Transverse colon (tissue), 4 donors: ENCODE measurements at places on chromosomes 6 and 20. TPM values are rescaled to one million over a fixed set of nuclear protein-coding genes. Genes with fewer than 3 reads are reported as not detected.

SLC26A8 gene
- not detected for total RNA-seq

GRCh38 chr20:51763965-51764602 is 4.1 kb downstream of the ATP9A start:
- H3K27ac ChIP-seq, result no peak overlapping the region
- no peaks in the 10 kb centered on the region for H3K36me3 ChIP-seq
- no peak for DNase-seq
- H3K4me1 ChIP-seq, result peaks cover 5% of the 10 kb centered on the region
- H3K4me3 ChIP-seq, result no peak overlapping the region

DNA sequence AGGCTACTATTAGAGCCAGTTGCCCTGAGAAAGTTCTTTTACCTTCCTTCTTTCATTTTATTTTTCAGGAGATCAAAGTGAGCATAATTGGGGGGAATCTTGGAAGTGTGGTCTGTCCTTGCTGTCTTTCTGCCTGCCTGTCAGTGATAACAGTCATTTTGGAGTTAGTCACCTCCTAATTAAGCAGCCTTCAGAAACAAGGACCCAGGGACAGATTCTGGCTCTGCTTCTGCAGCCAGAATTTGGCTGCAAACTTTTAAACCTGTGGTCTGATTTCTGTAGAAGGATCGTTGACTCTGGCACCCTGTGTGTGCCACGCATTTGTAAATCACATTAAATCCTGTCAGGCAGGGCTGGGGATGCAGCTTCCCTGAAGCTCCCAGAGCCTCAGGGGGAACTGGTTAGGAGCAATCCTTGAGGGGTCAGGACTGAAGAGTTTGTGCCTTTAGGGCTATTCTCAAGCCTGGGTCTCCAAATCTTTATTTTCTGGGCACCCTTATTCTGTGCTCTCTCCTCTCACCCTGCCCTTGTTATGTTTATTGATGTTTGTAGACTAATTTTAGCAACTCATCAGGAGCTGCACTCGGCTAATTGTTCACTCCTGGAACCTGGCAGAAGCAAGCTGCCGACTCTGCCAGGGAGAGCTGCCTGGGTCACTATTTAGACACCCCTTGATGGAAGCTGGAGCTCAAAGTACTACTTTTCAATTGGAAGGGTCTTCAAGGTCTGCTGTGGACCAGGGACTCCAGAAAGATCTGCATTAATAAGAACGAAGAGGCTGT is 6.8 kb downstream of the NOX3 start:
- no peaks in the 10 kb centered on the region for H3K36me3 ChIP-seq
- H3K27me3 ChIP-seq, result no peaks in the 10 kb centered on the region
- no peak for DNase-seq
- H3K4me1 ChIP-seq, result no peaks in the 10 kb centered on the region
- H3K27ac ChIP-seq, result no peak overlapping the region

TRIM40 gene
- total RNA-seq, result 2.5 TPM

DNA sequence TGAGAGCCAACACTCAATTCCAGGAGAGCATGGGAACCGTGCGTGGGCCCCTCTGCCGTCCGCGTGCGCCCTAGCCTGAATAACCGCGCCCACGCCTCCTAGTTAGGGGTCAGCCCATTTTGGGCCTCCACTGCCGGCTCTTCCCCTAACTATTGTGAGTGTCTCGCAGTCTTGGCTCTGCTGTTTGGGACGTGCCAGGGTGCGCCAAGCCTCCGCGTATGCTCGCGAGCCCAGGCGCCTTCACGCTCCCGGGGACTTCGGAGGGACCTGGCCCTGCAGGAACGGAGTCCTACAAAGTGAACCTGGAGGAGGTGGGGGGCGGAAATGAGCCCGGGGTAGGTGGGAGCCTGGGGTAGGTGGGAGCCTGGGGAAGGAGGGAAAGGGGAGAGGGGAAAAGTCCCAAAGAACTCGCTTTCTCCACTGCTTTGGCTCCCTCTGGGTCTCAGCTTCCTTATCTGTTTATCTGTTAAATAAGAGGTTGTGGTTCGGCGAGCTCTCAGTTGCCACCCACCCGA is 873 bp upstream of the GCM2 start:
- no peak overlapping the region for H3K4me3 ChIP-seq
- peaks cover 8% of the 10 kb centered on the region for H3K4me1 ChIP-seq
- H3K36me3 ChIP-seq, result no peaks in the 10 kb centered on the region
- H3K27ac ChIP-seq, result no peak overlapping the region
- peaks cover 73% of the 10 kb centered on the region for H3K27me3 ChIP-seq

GRCh38 chr20:55919319-55919718 is 86.0 kb downstream of the CBLN4 start:
- H3K27ac ChIP-seq, result no peak overlapping the region
- H3K36me3 ChIP-seq, result no peaks in the 10 kb centered on the region
- DNase-seq, result no peak
- no peak overlapping the region for H3K4me3 ChIP-seq
- no peaks in the 10 kb centered on the region for H3K27me3 ChIP-seq

DNAH8 gene
- not detected for total RNA-seq

WDR46 gene
- total RNA-seq, result 41.3 TPM

DNA sequence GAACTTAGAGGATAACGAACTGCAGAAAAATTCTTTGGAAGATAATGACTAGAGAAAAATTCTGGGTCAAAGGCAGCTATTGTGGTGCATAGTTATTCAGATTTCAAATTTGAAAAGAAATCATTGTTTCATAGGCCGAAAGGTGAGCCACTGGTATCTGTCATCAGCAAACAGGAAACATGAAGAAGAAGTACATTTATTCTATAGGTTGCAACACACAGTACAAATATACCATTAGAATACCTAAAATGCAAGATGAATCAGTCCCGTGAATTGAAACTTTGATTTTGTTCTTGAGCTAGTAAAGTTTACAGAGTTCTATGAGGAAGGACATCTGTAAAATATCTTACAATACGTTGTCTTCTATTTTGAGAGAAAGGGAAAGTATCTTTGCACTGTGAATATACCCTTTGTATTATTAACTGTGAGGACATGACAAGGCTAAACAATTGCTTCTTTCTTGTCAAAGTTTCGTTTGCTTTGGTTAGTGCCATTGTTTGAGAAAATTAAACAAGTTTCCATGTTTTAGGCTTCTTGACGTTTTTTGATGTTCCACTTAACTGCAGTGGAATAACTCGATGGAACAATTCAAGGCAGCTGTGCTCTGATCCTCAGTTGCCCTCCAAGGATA is 84.7 kb downstream of the HDGFL1 start:
- H3K4me3 ChIP-seq, result no peak overlapping the region
- no peak for DNase-seq
- H3K36me3 ChIP-seq, result no peaks in the 10 kb centered on the region
- H3K4me1 ChIP-seq, result no peaks in the 10 kb centered on the region

GRCh38 chr6:29830409-29830808 is 2.8 kb downstream of the HLA-G start:
- DNase-seq, result no peak
- no peak overlapping the region for H3K27ac ChIP-seq
- no peak overlapping the region for H3K4me3 ChIP-seq
- H3K27me3 ChIP-seq, result peaks cover 80% of the 10 kb centered on the region
- no peaks in the 10 kb centered on the region for H3K36me3 ChIP-seq

DNA sequence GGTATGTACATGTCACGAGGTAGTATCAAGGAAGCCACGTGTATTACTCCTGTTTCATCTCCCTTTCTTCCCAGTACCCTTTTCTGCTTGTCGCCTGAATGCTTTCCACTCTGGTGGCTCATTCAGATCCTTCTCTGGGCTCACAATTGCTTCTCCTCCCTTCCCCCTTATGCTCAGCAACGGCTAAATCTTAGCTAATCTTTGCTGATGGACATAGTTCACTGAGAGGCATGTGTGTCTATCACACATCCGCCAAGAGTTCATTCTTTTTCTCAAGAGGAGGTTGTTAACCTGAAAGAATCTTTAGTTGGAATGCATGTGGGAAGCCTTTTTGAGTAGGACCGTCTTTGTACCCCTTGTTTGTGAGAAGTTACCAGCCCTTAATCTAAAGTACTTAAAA is 25.8 kb upstream of the MROH8 start:
- DNase-seq, result no peak
- no peaks in the 10 kb centered on the region for H3K27me3 ChIP-seq
- no peak overlapping the region for H3K4me3 ChIP-seq
- no peaks in the 10 kb centered on the region for H3K4me1 ChIP-seq
- peaks cover 3% of the 10 kb centered on the region for H3K36me3 ChIP-seq

GRCh38 chr6:44538807-44539201 is 151.3 kb downstream of the CDC5L start:
- H3K4me1 ChIP-seq, result no peaks in the 10 kb centered on the region
- H3K27ac ChIP-seq, result no peak overlapping the region
- H3K4me3 ChIP-seq, result no peak overlapping the region
- H3K36me3 ChIP-seq, result no peaks in the 10 kb centered on the region

HEY2 gene
- total RNA-seq, result not detected

SAMD10 gene
- total RNA-seq, result 11.9 TPM

- peaks cover 7% of the 10 kb centered on the region for H3K4me1 ChIP-seq
- H3K4me3 ChIP-seq, result no peak overlapping the region
- no peaks in the 10 kb centered on the region for H3K27me3 ChIP-seq
These were observed 100.0 kb upstream of the TAB2 start for GRCh38 chr6:149217466-149217888.

- H3K36me3 ChIP-seq, result no peaks in the 10 kb centered on the region
- peak; percentile 20 for DNase-seq
- no peaks in the 10 kb centered on the region for H3K4me1 ChIP-seq
- H3K27ac ChIP-seq, result peak overlapping the region; percentile 57
- H3K27me3 ChIP-seq, result no peaks in the 10 kb centered on the region
These were observed 69.6 kb downstream of the JAG1 start for GRCh38 chr20:10603971-10604864.

SLCO4A1 gene
- total RNA-seq, result 13.7 TPM
